Suprapubic skin (tissue), 4 donors: ENCODE measurements at places on chromosomes 16 and 17. TPM values are rescaled to one million over a fixed set of nuclear protein-coding genes. Genes with fewer than 3 reads are reported as not detected.

DNA sequence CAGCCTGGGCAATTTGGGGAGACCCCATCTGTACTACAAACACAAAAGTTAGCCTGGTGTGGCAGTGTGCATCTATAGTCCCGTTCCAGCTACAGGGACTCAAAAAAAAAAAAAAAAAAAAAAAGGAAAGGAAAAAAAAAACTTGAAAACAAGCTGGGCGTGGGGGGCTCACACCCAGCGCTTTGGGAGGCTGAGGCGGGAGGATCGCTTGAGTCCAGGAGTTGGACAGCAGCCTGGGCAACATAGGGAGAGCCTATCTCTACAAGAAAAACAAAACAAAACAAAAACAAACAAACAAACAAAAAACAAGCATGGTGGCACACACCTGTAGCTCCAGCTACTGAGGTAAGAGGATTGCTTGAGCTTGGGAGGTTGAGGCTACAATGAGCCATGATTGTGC is 12.9 kb upstream of the CCL17 start:
- DNase-seq: no peak

DNA sequence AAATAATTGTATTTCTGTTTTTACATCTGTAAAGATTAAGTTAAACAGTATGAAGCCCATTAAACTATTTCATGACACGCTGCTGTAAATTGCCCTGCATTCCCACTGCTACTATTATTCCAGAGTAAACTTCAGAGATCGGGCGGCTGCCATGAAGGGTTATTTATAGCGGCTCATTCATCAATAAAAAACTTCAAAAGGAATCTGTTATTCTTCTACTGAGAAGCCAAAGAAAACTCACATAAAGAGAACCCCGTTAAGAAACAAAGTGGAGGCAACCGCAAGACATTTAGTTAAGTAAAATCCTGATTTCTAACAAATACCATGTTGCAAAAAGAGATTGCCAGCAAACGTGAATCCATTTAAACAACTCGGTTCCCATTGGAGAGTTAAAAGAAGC is 16.4 kb downstream of the FOXL1 start:
- DNase-seq: no peak

DNA sequence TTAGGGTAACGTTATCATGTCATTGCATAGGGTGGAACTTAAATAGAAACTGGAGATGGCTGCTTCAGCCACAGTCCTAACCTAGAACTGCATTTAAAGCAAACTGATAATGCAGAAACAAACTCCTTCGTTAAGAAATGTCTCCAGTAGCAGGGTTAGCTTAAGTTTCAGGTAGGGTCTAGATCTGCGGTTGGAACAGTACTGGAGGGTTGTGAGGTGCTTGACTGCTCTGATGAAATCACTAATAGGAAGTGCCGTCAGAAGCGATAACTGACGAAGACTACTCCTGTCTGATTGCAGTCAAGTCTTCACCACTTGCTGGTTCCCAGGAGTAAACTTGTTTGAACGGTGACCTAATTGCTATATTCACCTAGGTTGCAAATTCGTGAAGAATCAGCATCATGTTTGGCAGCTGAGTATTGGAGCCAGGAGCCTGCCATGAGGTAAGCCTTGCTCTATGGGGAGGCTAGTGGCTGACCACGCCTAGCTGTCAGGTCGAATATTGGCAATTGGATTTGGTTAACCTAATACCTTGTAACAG is 24.5 kb downstream of the TRPV2 start:
- DNase-seq: no peak

Gene ZNF423
- 1.9 TPM for total RNA-seq

Gene KIF18B
- total RNA-seq: 2.9 TPM

Gene CSNK1D
- 52.3 TPM for total RNA-seq
